Activated naive CD8-positive, alpha-beta T cell treated with anti-CD3 and anti-CD28 coated beads, Interleukin-2, amount 10 ng/mL, durations not matched to agents 7 days and 5 days (primary cell): ENCODE measurements at places on chromosomes 6 and 20. TPM values are rescaled to one million over a fixed set of nuclear protein-coding genes. Genes with fewer than 3 reads are reported as not detected.

- DNase-seq = no peak
- no peaks in the 10 kb centered on the region for H3K36me3 ChIP-seq
- H3K4me3 ChIP-seq = no peak overlapping the region
These were observed 92.1 kb downstream of the POPDC3 start for GRCh38 chr6:105087571-105088211.

- H3K4me1 ChIP-seq = peaks cover 8% of the 10 kb centered on the region
- no peak overlapping the region for H3K4me3 ChIP-seq
- peaks cover 25% of the 10 kb centered on the region for H3K36me3 ChIP-seq
- DNase-seq = peak; percentile 11
- no peak overlapping the region for H3K27ac ChIP-seq
These were observed 56.0 kb downstream of the MYH7B start for GRCh38 chr20:35011589-35012226.

DNA sequence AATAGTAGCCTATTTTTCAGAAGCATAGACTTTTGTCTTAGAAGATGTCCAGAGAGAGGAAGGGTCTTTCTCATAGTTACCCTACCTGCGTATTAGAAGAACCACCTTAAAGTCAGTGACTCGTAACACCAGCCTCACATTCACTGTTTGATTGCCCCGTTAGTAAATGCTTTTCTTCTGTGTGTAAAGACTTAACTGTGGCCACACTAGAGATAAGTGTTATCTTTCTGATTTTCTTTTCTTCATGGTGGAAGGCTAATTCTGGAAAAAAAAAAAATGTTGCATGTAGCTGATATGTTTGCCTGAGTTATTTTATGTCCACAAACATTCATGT, 83.9 kb downstream of the SAMD3 start:
- H3K27ac ChIP-seq = peak overlapping the region; percentile 68
- peaks cover 39% of the 10 kb centered on the region for H3K4me1 ChIP-seq
- H3K4me3 ChIP-seq = peak overlapping the region; percentile 52

DNA sequence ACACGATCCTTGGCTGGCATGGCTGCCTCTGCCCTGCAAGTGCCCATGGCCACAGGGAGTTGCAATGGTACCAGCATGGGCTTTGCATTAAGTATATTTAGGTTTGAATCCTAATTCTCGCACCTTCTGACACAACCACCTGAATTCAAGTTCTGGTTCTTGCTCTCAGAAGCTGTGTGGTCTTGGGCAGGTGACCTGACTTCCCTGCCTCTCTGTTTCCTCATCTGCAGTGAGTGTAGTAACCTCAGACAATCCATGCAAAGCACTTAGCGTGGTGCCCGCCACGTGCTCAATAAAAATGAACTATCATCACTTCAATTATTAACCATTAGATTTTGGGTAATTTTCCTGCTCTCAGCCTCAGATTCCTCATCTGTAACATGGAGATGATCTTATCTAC, 378.8 kb upstream of the ARID1B start:
- H3K27me3 ChIP-seq = peaks cover 58% of the 10 kb centered on the region
- DNase-seq = no peak
- peaks cover 1% of the 10 kb centered on the region for H3K36me3 ChIP-seq
- H3K4me1 ChIP-seq = peaks cover 13% of the 10 kb centered on the region
- H3K27ac ChIP-seq = no peak overlapping the region

- no peaks in the 10 kb centered on the region for H3K36me3 ChIP-seq
- no peak overlapping the region for H3K4me3 ChIP-seq
- DNase-seq = no peak
These were observed 31.8 kb upstream of the BLCAP start for GRCh38 chr20:37559312-37560027.

DNA sequence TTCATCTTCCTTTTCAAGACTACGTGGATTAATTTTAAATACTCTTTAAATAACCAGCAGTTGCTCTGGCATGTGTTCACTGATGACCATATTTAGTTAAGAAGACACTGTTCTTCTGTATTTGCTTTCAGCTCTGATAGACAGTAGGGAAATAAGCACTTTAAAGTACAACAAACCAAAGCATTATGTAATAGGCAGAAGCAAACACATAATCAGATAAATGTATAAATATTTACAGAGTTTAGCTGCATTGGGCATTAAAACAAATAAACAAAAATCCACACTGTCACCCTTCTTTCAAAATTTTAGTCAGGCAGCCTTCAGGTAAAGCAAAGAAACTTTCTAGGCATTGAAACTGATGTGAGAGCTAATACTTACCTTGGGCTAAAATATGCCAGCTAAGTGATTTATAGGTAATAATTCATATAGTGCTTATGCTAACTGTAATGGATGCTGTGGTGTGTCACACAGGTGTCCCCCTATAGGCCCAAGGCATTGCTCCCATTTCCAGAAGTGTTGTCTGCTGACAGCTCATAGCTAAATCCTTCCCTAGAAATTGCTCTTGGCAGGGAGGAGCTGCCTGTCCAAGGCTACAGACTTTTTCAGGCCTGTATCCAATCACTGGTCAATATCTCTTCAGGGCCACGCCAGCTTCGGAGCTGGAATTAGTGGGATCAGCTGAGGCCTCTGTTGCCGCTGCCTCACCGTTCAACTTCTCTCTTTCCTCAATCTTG, 111.5 kb upstream of the CITED2 start:
- H3K4me1 ChIP-seq = peaks cover 4% of the 10 kb centered on the region
- no peak overlapping the region for H3K27ac ChIP-seq
- H3K27me3 ChIP-seq = no peaks in the 10 kb centered on the region
- no peak overlapping the region for H3K4me3 ChIP-seq
- H3K36me3 ChIP-seq = peaks cover 4% of the 10 kb centered on the region
- DNase-seq = no peak

GRCh38 chr20:32943490-32944052, 60.7 kb downstream of the SUN5 start:
- DNase-seq = no peak
- no peak overlapping the region for H3K4me3 ChIP-seq
- peaks cover 16% of the 10 kb centered on the region for H3K4me1 ChIP-seq
- H3K27ac ChIP-seq = no peak overlapping the region

- no peak overlapping the region for H3K27ac ChIP-seq
- H3K4me3 ChIP-seq = no peak overlapping the region
- H3K4me1 ChIP-seq = no peaks in the 10 kb centered on the region
- DNase-seq = no peak
- H3K27me3 ChIP-seq = peaks cover 11% of the 10 kb centered on the region
These were observed 211.7 kb upstream of the PRND start for GRCh38 chr20:4509825-4510522.

DNA sequence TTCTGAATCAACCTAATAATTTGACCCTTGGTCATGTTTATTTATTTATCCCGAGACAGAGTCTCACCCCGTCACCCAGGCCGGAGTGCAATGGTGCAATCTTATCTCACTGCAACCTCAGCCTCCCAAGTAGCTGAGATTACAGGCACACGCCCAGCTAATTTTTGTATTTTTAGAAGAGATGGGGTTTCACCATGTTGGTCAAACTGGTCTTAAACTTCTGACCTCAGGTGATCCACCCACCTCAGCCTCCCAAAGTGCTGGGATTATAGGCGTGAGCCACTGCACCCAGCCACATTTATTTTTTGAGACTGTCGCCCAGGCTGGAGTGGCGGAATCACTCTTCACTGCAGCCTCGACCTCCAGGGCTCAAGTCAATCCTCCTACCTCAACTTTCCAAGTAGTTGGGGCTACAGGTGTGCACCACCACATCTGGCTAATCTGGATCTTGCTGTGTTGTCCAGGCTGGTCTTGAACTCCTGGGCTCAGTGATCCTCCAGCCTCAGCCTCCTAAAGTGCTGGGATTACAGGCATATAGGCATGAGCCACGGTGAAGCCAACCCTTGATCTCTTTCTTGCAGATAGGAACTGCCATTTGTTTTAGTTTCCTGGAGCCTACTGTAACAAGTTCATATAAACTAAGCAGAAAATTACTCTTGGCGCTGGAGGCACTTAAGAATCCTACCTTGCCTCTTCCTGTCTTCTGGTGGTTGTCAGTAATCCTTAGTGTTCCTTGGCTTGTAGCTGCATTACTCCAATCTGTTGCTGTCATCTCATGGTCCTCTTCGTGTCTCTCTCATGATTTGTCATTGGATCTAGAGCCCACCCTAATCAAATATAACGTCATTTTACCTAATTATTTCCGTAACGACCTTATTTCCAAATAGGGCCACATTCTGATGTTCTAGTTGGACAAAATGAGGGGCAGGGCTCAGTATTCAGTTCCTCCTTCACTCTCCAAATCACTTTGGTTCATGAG, 2.3 kb downstream of the RPS18 start:
- peak overlapping the region; percentile 99 for H3K27ac ChIP-seq
- DNase-seq = no peak
- peaks cover 48% of the 10 kb centered on the region for H3K36me3 ChIP-seq
- H3K4me1 ChIP-seq = peaks cover 50% of the 10 kb centered on the region
- H3K4me3 ChIP-seq = peak overlapping the region; percentile 94
- no peaks in the 10 kb centered on the region for H3K27me3 ChIP-seq

- H3K4me3 ChIP-seq = peak overlapping the region; percentile 15
- peaks cover 67% of the 10 kb centered on the region for H3K4me1 ChIP-seq
These were observed 34.7 kb downstream of the SUN5 start for GRCh38 chr20:32969356-32970114.

DNA sequence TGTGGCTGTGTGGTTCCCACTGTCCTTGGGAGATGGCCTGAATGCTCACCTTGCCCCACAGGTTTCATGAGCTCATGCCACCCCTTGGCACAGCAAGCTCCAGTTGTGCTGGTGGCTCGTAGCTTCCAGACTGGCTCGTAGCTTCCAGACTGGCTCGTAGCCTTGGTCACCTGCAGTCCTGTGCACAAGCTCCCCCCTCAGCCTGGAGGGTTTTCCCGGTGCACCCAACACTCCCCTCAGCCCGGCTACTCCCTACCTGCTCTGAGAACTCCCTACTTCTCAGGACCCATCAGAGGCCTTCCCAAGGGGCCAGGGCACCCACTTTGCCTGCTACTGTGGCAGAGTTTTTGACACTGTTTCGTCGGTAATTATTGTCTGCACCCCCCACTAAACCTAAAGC, 285.6 kb downstream of the TAF4 start:
- H3K4me3 ChIP-seq = no peak overlapping the region
- no peak overlapping the region for H3K27ac ChIP-seq
- H3K4me1 ChIP-seq = no peaks in the 10 kb centered on the region
- peaks cover 2% of the 10 kb centered on the region for H3K27me3 ChIP-seq
- no peak for DNase-seq

- H3K27ac ChIP-seq = no peak overlapping the region
- H3K4me3 ChIP-seq = peak overlapping the region; percentile 90
- H3K27me3 ChIP-seq = no peaks in the 10 kb centered on the region
- DNase-seq = peak; percentile 69
- peaks cover 13% of the 10 kb centered on the region for H3K36me3 ChIP-seq
These were observed 646 bp downstream of the HMGA1 start for GRCh38 chr6:34237316-34237721.

MROH8 gene
- total RNA-seq = 2.5 TPM

RIPPLY2 gene
- not detected for total RNA-seq

MYB gene
- 8.8 TPM for total RNA-seq

DNA sequence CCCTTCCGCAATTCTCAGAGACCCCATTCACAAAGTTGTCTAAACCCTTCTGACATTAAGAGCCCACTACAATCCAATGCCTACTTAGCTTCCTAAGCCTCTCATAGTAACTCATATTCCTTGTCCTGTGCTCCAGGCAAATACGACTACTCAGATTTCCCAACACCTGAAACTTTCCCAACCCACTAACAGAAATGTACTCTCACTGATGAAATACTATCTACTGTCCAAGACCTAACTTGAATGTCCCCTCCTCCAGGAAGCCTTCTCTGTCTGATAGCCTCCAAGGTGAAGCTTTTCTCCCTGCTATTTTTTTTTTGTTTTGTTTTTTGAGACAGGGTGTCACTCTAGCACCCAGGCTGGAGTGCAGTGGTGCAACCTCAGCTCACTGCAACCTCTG, 30.4 kb downstream of the GPLD1 start:
- no peak overlapping the region for H3K4me3 ChIP-seq
- no peak for DNase-seq
- no peaks in the 10 kb centered on the region for H3K36me3 ChIP-seq
- no peak overlapping the region for H3K27ac ChIP-seq
- H3K27me3 ChIP-seq = no peaks in the 10 kb centered on the region
- H3K4me1 ChIP-seq = no peaks in the 10 kb centered on the region

LY6G5C gene
- 3.5 TPM for total RNA-seq

LRRC1 gene
- total RNA-seq = 3.5 TPM

GHRH gene
- total RNA-seq = not detected

DNA sequence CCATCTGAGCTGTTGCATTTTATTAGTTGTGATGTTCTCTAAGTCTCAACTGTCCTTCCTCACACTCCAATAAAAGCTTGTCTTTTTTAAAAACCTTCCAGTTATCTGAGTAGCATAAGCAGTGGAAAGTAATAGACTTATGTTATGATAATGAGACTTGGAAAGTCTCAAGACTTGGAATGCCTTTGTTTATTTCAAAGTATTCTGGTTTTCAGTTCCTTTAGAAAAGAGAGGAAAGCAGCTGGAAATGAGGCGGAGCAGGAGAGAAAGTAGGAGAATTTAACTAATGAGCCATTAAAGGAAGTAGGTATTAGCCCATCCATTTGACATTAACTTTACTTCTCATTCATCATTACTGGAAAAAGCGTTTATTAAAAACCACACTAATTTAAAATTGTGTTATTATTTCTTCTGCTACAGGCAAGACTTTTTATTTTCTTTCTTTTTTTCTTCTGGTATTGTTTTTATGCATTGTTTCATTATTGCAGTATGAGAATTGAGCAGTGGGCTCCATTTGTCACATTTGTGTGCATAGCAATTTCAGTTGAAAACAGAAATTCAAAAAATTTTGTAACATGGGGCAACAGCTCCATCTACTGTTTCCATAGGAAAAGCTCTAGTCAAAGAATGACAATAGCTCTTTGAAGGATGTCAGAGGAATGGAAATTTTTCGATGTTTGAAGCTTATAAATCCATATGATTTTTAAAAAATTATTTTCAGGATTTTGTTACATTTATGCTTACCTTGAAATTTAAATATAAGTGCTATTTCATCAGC, 194.8 kb downstream of the COL9A1 start:
- H3K4me3 ChIP-seq = no peak overlapping the region
- H3K27me3 ChIP-seq = peaks cover 14% of the 10 kb centered on the region
- no peak overlapping the region for H3K27ac ChIP-seq
- no peaks in the 10 kb centered on the region for H3K36me3 ChIP-seq
- no peak for DNase-seq

GRCh38 chr6:1418471-1419191, 29.3 kb downstream of the FOXF2 start:
- DNase-seq = no peak
- no peak overlapping the region for H3K4me3 ChIP-seq
- no peaks in the 10 kb centered on the region for H3K36me3 ChIP-seq
- H3K4me1 ChIP-seq = no peaks in the 10 kb centered on the region
- no peak overlapping the region for H3K27ac ChIP-seq
- H3K27me3 ChIP-seq = peaks cover 20% of the 10 kb centered on the region

LST1 gene
- 105 TPM for total RNA-seq

GRCh38 chr6:31576897-31577578, 1.7 kb downstream of the TNF start:
- H3K36me3 ChIP-seq = peaks cover 55% of the 10 kb centered on the region
- DNase-seq = peak; percentile 62
- peak overlapping the region; percentile 81 for H3K27ac ChIP-seq
- peaks cover 3% of the 10 kb centered on the region for H3K27me3 ChIP-seq
- H3K4me1 ChIP-seq = peaks cover 70% of the 10 kb centered on the region

CGAS gene
- total RNA-seq = 26.6 TPM
